ENCODE measurements at places on chromosomes 7 and 10.

GRCh38 chr7:75711656-75712514, 26.9 kb downstream of the HIP1 start:
- no peak for DNase-seq

DNA sequence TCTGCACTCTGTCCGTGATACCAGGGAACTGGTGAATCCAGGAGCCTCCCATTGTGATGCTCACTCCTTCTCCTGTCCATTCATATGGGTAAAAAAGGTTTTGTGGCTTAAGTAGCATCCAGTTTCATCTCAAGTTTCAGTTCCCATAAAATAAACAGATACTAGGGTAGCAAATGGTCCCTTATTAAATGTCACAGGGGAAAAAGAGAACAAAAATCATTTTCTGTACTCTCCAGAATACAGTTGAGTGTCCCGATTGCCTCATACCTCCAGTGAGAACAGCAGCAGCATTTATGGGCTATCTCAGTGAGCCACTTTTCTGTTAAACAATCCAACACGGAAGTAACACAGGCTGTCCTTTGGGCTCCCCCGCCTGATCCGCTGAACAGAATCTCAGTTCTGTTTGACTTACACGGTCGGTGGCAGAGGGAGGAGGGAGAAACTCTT, 179.6 kb downstream of the CELF2 start:
- no peak for DNase-seq

DNA sequence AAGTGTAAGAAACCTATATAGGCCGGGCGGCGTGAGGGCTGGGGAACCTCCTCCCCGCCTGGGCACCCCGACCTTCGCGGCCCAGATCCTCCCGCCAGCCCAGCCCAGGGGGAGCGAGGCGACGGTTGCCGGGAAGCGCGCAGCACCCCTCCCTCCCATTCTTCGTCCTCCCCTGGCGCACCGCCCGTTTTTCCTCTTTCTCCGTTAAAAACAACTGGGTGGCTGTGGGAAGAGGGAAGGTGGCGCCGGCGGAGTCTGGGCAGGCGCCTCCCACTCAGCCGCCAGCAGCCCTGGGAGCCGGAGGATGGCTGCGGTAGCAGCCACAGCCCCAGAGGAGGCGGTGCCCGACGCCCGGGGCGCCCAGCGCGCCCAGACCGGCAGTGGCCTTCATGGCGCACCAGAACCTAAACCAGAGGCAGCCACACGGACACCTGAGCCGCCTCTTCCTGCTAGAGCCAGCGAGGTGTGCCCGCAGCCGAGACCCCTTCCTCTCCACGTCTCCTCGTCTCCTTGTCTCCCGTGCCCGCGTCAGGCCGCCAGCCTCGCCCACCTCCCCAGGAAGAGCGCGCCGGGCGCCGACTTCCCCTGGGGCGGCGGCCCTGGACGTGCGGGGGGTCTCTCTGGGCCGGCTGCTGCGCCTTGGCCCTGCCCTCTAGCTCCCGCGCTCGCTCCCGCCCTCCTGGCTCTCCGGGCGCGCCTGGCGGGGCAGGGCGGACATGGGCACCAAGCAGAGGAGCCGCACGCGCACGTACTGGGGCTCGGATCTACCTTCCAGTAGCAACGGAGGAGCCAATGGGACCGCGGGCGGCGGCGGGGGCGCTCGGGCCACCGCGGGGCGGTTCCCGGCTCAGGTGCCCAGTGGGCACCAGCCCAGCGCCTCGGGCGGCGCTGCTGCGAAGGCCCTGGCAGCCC, 32.8 kb upstream of the SFTPD start:
- DNase-seq = peak; percentile 31

DNA sequence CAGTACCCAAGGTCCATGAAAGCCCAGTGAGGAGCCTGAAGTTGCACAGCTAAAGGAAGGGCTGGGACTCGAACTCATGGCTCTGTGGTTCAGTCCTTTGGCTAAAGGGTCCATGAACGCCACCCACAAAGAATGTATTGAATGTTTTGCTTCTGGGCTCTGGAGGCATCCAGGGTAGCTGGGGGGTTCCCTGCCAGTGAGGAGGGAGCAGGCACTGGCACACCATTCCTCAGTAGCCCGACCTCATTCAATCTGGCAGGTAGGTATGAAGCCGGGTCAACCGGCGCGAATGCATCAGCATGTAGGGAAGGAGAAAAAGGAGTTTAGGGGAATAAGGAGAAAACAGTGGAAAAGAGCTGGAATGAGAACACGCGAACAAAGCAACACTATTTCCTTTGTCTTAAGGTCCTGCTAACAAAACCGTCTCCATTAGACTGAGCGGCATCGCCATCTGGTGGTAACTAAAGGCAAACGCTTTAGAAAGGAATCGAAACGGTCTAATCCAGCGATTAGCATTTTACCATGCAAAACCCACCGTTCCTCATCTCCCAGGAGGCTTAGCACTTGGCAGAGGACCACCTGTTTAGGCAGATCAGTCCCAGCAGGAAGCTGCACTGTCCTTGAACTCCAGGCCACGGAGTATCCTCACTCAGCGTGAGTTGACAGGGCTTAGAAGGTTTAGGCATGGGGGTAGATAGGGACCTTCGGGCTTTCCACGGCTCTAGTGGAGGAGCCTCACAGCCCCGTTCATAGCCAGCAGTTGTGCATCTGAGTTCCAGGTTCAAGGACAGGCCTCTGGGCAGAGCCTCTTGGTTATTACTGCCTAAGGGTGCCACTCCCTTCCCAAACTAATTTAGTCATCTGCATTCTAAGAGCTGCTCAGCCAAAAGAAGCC, 122.8 kb downstream of the UBE2H start:
- peak; percentile 64 for DNase-seq

GRCh38 chr10:106214243-106214642, 950.3 kb downstream of the SORCS1 start:
- no peak for DNase-seq

- DNase-seq = no peak
These were observed 44.1 kb upstream of the CDK6 start for GRCh38 chr7:92880212-92881090.

Measured in activated CD4-positive, alpha-beta T cell treated with anti-CD3 and anti-CD28 coated beads, Interleukin-2, amount 50 U/mL, for 48 hours (primary cell).